ENCODE measurements at places on chromosomes 5 and 9.

DNA sequence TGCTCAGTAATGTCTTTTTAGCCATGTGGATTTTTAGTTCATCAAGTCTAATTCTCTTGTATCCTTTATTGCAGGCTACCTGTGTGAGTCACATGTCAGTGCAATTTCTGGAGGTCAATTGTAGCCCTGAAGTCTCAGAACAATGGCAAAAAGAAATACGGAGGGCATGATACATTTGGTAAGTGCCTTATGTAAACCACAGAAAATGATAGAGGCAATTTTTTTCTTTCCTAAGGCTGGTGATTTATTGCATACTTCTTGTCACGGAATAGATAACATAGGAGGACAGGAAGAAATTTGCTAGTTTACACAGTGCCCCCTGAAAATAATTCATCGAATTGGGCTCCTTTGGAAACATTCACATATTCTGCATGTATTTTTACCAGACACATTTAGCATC is 235.9 kb downstream of the DMRTA1 start:
- DNase-seq = peak; percentile 54

DNA sequence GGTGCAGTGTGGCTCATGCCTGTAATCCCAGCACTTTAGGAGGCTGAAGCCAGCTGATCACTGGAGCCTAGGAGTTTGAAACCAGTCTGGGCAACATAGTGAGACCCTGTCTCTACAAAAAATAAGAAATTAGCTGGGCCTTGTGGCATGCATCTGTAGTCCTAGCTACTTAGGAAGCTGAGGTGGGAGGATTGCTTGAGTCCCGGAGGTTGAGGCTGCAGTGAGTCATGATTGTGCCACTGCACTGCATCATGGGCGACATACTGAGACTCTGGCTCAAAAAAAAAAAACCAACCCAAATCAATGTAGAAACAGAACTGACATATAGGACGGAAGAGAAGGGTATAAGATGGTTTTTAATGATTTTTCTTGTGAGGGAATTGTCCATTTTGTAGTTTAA is 27.7 kb downstream of the G3BP1 start:
- DNase-seq = peak; percentile 21

DNA sequence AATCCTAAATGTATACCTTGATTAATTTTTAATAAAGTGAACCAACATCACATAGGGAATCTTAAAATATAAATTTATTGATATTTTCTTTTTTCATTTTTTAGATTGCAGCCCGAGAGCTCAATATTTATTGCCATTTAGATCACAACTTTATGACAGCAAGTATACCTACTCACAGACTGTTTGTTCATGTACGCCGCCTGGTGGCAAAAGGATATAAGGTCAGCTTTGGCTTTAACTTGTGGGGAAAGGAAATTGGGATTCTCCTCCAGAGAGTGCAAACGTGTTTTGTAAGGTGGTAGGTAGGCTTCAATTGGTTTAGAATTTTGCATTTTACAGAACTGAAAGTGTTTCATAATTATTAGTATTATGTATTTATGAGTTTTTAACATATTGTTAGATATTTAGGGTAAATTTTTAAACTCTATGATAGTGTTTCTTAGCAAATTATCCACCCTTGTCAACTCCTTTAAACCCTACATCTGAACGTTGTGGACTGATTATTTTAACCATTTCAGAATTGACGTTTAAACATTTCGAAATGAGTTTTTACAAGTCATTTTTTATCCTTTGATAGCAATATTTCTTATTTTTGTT is 17.5 kb upstream of the DHFR start:
- peak; percentile 67 for DNase-seq

DNA sequence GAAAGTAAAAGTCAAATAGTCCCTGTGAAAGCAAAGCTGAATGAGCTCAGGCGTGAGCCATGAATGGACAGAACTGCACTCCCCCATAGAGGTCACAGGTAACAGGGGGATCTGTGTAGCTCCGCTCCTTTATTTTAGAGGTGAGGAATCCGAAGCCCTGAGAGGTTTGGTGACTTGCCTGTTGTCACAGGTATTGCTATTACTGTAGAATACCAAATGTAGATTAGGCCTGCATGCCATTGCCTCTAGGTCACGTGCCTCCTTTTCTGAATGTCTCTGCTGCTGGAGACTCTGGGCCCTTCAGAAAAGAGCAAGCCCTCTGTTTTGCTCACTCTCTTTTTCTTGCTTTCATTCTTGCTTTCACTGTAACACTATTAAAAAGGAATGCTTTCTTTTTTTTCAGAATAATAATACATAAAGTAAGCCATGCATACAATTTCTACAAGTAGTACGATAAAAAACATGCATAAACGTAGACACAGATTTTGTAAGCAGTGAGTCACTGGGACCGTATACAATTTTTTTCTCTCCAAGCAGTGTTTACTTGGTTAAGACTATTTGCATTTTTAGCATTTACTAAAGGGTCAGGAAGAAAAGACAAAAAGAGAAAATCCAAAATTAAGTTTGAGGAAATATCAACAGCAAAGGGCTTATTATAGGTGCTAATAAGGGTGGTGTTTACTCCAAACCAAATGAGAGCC is 568.7 kb upstream of the ADAMTS16 start:
- peak; percentile 24 for DNase-seq

GRCh38 chr9:16628413-16628812 is 242.1 kb downstream of the BNC2 start:
- DNase-seq = peak; percentile 52

DNA sequence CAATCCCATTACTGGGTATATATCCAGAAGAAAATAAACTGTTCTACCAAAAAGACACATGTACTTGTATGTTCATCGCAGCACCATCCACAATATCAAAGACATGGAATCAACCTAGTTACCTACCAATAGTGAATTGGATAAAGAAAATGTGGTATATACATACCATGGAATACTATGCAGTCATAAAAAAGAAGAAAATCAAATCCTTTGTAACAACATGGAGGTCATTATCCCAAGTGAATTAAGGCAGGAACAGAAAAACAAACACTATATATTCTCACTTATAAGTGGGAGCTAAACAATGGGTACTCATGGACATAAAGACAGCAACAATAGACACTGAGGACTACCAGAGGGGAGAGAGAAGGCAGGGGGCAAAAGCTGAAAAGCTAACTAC is 67.7 kb downstream of the NR2F1-AS1 start:
- no peak for DNase-seq

- DNase-seq = no peak
Observed at GRCh38 chr5:80093796-80094195, 58.6 kb downstream of the THBS4 start.

DNA sequence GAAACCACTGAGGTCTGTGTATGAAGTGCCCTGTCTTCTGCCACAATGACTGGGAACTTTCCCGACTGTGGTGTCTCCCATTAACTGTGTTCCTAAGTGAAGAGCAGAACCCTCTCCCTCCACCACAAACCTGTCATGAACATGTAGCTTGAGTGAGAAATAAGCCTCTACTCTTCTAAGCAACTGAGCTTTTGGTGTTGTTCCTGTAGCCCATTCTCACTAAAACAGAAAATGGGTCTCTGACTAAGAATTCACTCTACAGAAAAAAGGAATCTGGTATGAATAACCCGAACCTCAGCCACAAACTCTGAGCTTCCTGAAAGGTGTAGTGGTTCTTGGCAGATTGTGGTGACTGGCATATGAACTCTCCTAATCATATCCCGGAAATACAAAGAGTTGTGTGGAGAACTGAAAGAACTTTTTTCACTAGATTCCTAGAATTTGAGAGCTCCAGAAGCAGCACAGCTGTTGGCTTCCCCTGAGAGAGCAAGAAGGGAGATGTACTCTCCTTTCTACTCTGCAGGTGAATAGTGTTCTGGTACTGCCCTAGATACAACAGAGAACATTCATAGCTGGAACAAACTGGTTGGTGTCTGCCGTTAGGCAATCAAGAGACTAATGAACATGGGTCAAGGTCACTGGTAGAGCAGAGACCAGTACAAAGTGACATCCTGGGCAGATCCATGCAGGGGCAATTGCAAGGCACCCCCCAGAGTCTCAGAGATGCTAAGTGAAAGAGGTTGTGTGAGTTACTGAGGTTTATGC is 283.8 kb downstream of the PDE4D start:
- DNase-seq = no peak

- DNase-seq = no peak
Observed at GRCh38 chr9:99158629-99159028, 53.7 kb downstream of the TGFBR1 start.

GRCh38 chr5:43075319-43076293 is 35.5 kb upstream of the ANXA2R start:
- peak; percentile 53 for DNase-seq

- DNase-seq = no peak
Observed at GRCh38 chr9:122370869-122371755, at the start of gene PTGS1. Gene PTGS1 (plus strand): TSS chr9:122371024. CDS start chr9:122371085, 61 bp downstream.

DNA sequence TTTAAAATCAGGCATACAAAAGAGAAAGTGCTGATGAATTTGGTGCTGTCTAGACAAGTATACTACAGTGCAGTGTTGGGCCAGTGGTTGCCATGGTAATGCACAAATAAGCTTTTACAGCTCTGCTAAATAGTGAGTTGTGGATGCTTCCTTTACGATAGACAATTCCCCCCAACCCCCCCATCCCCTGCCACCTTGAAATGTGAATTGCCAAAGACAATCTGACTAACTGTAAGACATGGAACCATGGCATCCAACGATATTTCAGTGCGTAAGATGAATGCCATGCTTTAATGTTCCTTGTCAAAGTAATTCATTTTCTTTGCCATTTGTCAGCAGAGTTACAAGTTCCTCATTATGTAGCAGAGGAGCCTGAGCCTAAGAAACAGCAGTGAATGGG is 91.5 kb upstream of the NREP start:
- DNase-seq = peak; percentile 19

- no peak for DNase-seq
Observed at GRCh38 chr9:3385871-3386270, 139.9 kb downstream of the RFX3 start.

DNA sequence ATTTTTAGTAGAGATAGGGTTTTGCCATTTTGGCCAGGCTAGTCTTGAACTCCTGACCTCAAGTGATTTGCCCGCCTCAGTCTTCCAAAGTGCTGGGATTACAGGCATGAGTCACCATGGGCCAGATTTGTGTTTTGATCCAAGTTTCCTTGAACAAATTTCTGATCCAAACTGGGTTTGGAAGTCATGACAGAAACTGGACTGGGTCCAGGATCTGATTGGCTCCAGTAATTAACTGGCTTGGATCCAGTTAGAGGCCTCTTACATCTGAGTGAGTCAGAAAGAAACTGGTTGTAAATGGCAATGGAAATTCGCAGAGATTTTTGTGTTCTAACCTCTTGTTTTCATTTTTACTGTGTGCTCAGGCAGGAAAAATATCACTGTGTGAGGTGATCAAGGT is 141.6 kb downstream of the SLC25A46 start:
- DNase-seq = peak; percentile 83

DNA sequence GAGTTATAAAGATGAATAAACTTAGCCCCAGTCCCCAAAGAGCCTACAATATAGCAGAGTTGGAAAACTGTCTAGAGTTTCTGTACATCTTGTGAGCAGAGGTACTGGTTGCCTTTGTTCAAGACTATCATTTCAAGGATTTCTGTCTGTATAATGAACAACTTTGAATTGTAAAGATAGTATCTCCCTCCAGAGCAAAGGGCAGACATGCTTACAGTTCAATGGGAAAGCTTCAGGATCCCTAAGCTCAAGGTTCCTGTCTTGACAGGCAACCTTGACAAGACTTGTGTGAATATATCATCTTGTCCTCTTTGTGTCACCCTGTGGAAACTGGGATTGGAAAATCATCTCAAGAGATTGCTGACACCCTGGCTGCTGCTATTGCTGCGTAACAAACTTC is 242.8 kb upstream of the VLDLR start:
- no peak for DNase-seq

DNA sequence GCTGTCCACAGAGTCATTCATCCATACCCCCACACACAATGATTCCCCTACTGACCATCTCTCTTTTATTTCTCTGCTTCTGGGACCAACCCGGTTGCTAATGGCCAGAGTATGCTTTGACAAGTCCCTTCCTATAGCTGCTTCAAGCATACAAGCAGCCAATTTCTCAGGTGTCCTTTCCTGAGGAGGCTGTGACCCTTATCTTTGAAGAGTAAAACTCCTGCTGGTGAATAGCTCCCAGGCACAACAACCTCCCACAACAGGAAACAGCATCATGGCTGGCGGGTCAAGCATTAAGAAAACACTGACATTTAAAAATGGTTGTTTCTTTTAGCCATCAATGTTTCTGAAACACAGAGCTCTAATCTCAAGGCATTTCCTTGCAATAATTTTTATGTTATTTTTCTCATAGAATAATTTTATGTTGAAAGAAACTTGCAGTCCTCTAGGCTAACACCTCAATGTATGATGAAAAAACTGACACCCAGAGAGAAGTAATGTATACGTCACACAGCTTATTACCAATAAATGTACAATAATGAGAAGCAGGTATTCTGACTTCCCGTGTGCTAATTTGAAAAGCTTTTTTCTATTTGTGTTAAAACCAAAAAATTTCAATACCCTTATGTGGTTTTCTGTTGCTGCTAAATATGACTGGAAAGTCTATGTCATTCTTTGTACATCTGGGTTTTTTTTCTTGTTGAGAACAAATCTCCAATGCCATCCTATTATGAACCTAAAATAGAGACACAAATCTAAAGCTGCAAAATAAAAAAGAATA is 7.5 kb upstream of the PAM start:
- no peak for DNase-seq

- no peak for DNase-seq
Observed at GRCh38 chr5:107235167-107235566, 435.6 kb downstream of the EFNA5 start.

- no peak for DNase-seq
Observed at GRCh38 chr9:111023128-111023527, 15.1 kb downstream of the LPAR1 start.

DNA sequence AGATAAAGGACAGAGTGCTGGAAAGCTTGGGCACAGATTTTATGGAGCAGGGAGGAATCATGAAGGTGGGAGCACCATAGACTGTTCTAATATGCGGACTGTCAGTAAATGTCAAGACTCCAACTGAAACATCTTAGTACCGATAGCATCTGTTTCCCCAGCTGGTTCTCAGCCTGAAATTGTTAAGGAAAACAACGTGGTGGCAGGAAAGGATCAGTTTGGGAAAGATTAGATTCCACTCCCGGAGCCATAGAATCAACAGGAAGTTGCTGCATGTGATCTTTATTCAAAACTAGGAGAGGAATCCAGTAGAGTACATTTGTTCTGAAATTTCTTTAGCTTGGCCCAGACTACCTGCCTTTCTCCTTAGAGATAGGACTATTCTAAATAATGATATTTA is 559.1 kb downstream of the CSNK1G3 start:
- no peak for DNase-seq

GRCh38 chr5:4479426-4479825 is 660.7 kb upstream of the ADAMTS16 start:
- no peak for DNase-seq

GRCh38 chr5:131496400-131496713 is 138.7 kb downstream of the RAPGEF6 start:
- DNase-seq = no peak

GRCh38 chr9:82554381-82554780 is 508.6 kb downstream of the RASEF start:
- DNase-seq = no peak

- no peak for DNase-seq
Observed at GRCh38 chr5:73282923-73283322, 109.9 kb downstream of the TMEM174 start.

- no peak for DNase-seq
Observed at GRCh38 chr5:171023508-171023907, 161.7 kb downstream of the RANBP17 start.

All from fibroblast of skin of right biceps (primary cell).